T-helper 2 cell treated with Interferon-gamma antibody and Interleukin-4, amounts not matched to agents 5 μg/mL and 100 μg/mL, for 36 hours (primary cell): ENCODE measurements at places on chromosomes 2 and 18.

DNA sequence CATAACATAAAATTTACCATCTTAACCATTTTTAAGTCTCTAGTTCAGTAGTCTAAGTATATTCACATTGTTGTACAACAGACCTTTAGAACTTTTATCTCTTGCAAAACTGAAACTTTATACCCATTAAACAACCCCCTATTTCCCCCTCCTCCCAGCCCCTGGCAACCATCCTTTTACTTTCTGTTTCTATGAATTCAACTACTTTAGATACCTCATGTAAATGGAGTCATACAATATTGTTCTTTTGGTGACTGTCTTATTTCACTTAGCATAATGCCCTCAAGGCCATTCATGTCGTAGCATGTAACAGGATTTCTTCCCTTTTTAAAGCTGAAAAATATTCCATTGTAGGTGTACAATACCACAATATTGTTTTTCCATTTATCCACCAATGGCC lies 129.8 kb downstream of the PDE11A start:
- H3K27ac ChIP-seq: no peak overlapping the region
- H3K27me3 ChIP-seq: peaks cover 2% of the 10 kb centered on the region
- H3K4me3 ChIP-seq: no peak overlapping the region
- DNase-seq: no peak
- H3K4me1 ChIP-seq: no peaks in the 10 kb centered on the region

- H3K4me1 ChIP-seq: peaks cover 4% of the 10 kb centered on the region
- H3K27me3 ChIP-seq: no peaks in the 10 kb centered on the region
- no peaks in the 10 kb centered on the region for H3K36me3 ChIP-seq
- no peak overlapping the region for H3K27ac ChIP-seq
- H3K4me3 ChIP-seq: no peak overlapping the region
Measured at GRCh38 chr2:69704446-69704845, 37.5 kb upstream of the ANXA4 start.

- peaks cover 7% of the 10 kb centered on the region for H3K4me1 ChIP-seq
- no peak overlapping the region for H3K4me3 ChIP-seq
- no peak overlapping the region for H3K27ac ChIP-seq
- H3K36me3 ChIP-seq: peaks cover 2% of the 10 kb centered on the region
- no peaks in the 10 kb centered on the region for H3K27me3 ChIP-seq
- DNase-seq: no peak
Measured at GRCh38 chr2:240512109-240512485, 45.7 kb downstream of the ANKMY1 start.

GRCh38 chr2:129727286-129727685 lies 252.2 kb upstream of the RAB6C start:
- DNase-seq: no peak
- no peaks in the 10 kb centered on the region for H3K27me3 ChIP-seq
- no peaks in the 10 kb centered on the region for H3K4me1 ChIP-seq
- H3K4me3 ChIP-seq: no peak overlapping the region
- no peaks in the 10 kb centered on the region for H3K36me3 ChIP-seq
- H3K27ac ChIP-seq: no peak overlapping the region

- H3K4me3 ChIP-seq: no peak overlapping the region
- H3K27me3 ChIP-seq: no peaks in the 10 kb centered on the region
- peaks cover under 1% of the 10 kb centered on the region for H3K4me1 ChIP-seq
Measured at GRCh38 chr2:40370007-40370395, 81.9 kb downstream of the SLC8A1 start.

GRCh38 chr2:135791418-135792190 lies 45.4 kb downstream of the LCT start:
- peaks cover 12% of the 10 kb centered on the region for H3K4me1 ChIP-seq
- H3K27ac ChIP-seq: peak overlapping the region; percentile 29
- peaks cover 9% of the 10 kb centered on the region for H3K36me3 ChIP-seq
- no peaks in the 10 kb centered on the region for H3K27me3 ChIP-seq
- H3K4me3 ChIP-seq: no peak overlapping the region

DNA sequence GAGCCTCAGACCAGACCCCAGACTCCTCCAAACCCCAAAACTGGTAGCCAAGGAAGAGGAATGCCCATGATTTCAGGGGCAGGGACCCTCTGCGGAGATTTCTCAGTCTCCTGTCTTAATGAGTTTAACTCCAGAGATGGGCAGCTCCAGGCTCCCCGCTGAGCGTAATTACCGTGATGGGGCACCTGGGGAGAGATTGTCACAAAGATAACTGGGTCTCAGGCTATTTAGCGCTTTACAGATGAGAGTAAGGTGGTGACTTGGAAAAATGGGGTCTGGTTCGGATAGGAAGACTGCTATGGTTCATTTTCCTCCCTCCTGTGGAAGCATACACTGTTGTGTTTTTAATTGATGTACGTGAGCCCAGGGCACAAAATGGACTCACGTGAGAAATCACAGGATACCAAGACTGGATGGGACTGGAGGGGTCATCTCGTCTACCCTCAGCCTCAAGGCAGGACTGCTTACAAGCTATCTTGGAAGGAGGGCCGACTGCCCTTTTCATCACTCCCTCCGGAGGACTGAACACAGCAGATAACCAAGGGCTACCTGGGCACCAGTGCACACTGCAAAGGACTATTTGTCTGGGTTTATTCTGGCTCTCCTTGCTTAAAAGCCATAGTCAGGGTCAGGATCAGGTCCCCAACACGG lies 427.8 kb downstream of the ZNF521 start:
- DNase-seq: no peak
- H3K36me3 ChIP-seq: no peaks in the 10 kb centered on the region
- no peak overlapping the region for H3K4me3 ChIP-seq
- no peaks in the 10 kb centered on the region for H3K27me3 ChIP-seq
- no peaks in the 10 kb centered on the region for H3K4me1 ChIP-seq

DNA sequence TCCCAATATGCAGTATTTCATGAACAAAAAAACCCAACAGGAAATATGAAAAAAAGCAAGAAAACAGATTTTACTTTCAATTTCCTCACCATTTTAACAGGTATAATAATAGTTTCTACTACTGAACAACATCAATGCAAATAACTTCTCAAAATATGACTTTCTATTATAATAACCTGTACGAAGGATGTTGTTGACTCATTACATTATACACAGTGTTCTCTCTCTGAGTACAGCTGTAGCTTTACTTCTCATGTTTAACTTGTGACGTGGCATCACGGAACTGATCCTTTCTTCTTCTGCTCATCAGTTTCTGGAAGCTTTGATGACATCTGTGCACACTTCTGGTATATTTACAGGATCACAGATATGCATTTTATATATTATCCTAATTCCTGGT lies 40.0 kb downstream of the FAM228A start:
- H3K4me3 ChIP-seq: no peak overlapping the region
- H3K36me3 ChIP-seq: peaks cover 14% of the 10 kb centered on the region
- no peaks in the 10 kb centered on the region for H3K27me3 ChIP-seq
- peaks cover 2% of the 10 kb centered on the region for H3K4me1 ChIP-seq
- H3K27ac ChIP-seq: no peak overlapping the region
- no peak for DNase-seq

DNA sequence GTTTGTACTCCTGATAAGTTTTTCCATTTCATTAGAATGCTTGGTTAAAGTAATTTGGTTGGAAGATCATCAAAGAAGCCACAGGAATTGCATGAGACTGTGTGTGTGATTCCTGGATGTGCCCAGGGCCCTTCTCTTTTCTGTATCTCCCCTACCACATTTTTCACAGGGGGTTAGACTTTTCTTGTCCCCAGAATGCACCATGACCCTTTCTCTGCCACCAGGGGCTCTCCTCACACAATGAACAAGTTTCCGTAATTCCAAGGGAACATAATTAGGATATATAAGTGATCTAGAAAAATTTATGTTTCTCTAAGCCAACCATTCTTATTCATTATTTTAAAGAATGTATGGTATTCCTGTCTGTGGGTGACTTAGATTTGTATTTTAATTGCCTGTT lies 291.8 kb downstream of the NEDD4L start:
- H3K27me3 ChIP-seq: no peaks in the 10 kb centered on the region
- no peak for DNase-seq

- no peak overlapping the region for H3K27ac ChIP-seq
- H3K4me1 ChIP-seq: no peaks in the 10 kb centered on the region
- no peaks in the 10 kb centered on the region for H3K36me3 ChIP-seq
- no peak for DNase-seq
Measured at GRCh38 chr2:78757640-78758039, 267.9 kb upstream of the REG3G start.

GRCh38 chr18:55370936-55371335 lies 217.1 kb downstream of the TCF4 start:
- H3K4me3 ChIP-seq: no peak overlapping the region
- H3K27ac ChIP-seq: no peak overlapping the region
- no peaks in the 10 kb centered on the region for H3K4me1 ChIP-seq
- DNase-seq: no peak
- H3K27me3 ChIP-seq: no peaks in the 10 kb centered on the region

- DNase-seq: no peak
- H3K36me3 ChIP-seq: no peaks in the 10 kb centered on the region
- peaks cover 19% of the 10 kb centered on the region for H3K27me3 ChIP-seq
Measured at GRCh38 chr2:28960401-28960800, 20.7 kb upstream of the TOGARAM2 start.

GRCh38 chr2:60100034-60100433 lies 453.4 kb downstream of the BCL11A start:
- peaks cover 3% of the 10 kb centered on the region for H3K4me1 ChIP-seq
- H3K36me3 ChIP-seq: no peaks in the 10 kb centered on the region
- H3K27me3 ChIP-seq: peaks cover 2% of the 10 kb centered on the region
